Suppressor macrophage treated with lipopolysaccharide for 4 hours (primary cell): ENCODE measurements at places on chromosomes 7 and 10.

DNA sequence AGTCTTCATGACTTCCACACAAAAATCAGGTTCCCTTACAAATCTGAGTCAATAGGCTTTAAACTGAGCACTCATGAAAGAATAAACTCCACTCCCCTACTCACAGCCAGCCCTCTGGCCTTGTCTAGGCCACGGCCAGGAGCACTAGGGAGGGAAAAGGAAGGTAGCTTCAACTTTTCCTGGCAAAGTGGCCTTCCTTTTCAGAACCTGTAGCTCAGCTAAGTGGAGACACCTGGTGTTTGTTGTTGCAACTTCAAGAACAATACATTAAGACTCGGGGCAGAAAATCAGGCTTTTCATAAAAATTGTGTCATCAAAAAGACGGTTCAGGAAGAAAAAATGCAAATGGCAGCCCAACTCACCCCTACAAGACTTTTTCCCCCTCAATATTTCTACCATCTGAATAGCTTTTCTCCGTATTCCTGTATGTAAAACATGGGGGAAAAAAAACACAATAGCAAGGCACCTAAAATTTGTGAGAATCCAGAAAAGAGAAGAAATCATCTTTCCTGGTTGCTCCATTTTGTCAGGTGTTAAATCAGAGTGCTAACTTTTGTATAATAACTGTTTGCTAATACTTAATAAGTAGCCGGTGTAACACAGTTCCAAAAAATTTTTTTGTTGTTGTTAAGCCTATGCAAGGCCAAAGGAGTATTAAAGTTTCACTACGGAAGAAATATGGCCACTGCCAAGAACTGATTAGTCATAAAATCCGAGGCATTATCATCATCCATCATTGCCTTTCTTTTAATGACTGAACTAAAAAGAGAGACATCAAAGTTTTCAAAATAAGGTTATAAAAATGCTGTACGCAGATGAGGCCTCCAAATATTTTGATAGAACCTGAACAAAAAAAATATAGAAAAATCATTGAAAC is 66.2 kb upstream of the ARID5B start:
- peak; percentile 37 for DNase-seq

GRCh38 chr10:114876169-114876568 is 54.6 kb downstream of the FHIP2A start:
- no peak for DNase-seq

GRCh38 chr10:133528296-133528844 is 1.2 kb downstream of the CYP2E1 start:
- DNase-seq: no peak

GRCh38 chr10:35784751-35785150 is 142.7 kb upstream of the FZD8 start:
- no peak for DNase-seq

DNA sequence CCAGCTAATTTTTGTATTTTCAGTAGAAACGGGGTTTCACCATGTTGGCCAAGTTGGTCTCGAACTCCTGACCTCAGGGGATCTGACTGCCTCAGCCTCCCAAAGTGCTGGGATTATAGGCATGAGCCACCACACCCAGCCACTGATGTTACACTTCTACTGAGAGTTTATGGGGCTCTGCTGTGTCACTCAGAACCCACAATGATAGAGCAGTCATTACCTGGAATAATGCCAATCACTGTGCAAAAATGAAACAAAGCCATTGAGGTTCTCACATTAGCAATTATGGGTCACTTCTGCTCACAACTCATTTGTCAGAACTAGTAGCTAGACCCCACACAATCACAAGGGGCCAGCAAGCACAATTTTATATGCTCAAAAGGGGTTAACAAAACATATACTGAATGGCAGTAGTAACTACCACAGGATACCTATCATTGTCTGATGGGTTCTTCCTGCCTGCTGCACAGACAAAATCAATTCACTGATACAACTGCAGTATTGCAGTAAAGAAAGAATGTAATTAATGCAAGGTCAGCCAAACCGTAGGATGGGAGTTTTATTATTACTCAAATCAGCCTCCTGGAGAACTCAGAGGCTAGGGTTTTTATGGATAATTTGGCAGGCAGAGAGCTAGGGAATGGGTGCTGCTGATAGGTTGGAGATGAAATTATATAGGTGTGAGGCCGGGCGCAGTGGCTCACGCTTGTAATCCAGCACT is 72.1 kb upstream of the TRIM24 start:
- peak; percentile 7 for DNase-seq

DNA sequence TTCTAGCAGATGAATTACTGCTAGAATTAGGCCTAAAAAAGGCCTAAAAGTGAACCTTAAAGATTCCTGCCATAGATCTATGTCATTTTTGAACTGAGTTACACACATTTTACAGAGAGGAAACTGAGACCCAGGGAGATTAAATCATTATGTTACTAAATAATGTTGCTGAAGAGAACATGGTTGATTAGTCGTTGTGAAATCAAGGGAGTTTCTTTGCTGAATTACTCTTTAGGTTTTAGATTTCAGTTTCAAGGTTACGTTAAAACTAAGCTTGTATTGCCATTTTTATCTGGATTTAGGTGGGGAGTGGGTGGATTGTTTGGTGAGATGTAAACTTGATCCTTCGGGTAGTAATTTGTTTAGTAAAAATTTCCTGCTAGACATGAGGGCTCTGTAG is 21.3 kb downstream of the CDK14 start:
- peak; percentile 74 for DNase-seq
